ENCODE measurements at places on chromosomes 1 and 21.

DNA sequence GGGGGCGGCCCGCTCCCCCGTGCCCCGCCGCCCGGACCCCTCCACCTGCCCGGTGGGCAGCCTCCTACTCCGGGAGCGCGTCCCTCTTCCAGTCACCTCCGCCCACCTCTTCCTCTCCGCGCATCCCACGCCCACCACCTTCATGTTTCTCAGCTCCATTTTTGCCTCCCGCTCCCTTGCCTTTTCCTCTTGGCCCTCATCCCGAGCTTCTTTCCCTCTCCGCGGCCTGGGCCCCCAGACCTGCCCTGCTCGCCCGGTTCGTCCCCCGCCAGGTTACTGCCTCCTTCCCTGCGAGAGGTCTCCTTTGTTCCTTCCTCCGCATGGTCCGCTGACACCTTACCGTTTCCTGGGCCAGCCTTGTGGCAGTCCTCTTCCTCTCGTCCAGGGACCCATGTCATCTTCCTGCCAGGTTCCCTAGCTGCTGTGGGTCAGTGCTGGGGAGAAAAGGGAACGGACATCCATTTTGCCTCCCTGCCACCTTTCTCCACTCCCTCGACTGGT lies 563 bp downstream of the QSOX1 start:
- DNase-seq, result no peak

DNA sequence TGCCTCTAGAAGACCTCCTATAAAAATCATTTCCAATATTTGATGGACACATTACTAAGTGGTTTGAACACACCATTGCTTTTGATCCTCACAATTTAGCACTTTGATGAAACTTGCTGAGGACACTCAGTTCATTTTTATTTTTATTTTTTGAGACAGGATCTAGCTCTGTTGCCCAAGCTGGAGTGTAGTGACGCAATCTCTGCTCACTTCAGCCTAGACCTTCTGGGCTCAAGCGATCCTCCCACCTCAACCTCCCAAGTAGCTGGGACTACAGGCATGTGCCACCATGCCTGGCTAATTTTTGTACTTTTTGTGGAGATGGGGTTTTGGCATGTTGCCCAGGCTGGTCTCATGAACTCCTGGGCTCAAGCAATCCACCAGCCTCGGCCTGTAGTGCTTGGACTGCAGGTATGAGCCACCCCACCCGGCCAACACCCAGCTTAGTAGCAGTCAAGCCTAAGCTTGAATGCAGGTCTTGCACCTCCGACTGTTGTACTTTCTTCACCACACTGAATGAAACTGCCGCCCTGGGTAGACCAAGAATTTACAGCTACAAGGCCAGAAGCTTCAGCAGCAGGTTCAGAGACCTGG lies 24.8 kb upstream of the ATP2B4 start:
- no peak for DNase-seq

GRCh38 chr21:42269386-42269785 lies 45.8 kb downstream of the TFF3 start:
- no peak for DNase-seq

DNA sequence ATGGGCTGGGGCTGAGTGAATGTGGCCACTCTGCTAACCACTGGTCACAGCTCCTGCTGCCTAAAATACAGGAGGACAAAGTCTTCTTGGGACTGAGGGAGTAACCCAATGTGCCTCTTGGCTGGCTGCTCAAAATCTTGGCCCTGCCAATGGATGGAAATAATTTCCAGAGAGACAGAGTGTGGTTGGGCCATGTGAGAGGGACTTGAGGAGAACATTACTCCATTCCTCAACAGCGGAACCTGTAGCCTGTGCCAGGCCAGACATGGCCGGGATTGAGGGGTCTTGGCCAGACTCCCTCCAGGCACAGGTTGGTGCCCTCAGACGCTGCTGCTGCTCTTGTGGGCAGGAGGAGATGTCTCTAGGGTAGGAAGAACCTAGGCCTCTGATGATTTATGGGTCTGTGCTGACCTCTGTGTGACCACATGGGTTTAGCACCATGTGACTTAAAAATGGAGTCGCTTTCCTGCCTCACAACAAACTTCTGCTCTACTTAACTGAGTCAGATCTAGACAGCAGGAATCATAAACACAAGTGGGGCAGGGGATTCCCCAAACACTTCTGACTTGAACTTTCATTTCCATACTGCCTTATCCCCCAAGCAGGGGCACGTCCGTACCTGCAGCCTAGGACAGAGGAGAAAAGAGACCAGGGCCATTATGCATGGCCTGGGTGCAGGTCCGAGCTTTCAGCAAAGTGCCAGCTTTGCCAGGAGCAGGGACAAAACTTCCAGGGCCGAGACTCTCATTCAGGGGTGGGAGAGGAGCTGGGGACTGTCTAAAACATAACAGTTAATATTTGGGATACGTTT lies 79.2 kb downstream of the CD34 start:
- no peak for DNase-seq

GRCh38 chr1:173414136-173414535 lies 63.0 kb upstream of the PRDX6 start:
- DNase-seq, result no peak

DNA sequence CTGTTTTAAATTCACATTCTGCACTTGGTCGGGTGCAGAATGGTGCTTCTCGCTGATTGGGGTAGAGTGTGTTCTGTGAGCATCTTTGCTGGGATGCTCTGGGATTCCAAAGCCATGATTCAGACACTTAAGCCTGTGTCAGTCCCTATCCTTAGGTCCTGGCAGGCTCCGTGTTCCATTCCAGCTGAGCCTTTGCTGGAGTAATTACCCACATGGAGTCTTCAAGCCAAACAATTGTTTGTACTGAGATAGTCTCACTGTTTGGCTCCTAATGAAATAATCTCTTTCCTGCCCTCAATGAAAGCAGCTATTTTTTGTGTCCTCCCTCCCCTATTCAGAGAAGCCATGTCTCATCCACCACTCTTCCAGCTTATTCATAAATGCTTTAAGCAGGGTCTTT lies 18.7 kb downstream of the SMAP2 start:
- DNase-seq, result no peak

DNA sequence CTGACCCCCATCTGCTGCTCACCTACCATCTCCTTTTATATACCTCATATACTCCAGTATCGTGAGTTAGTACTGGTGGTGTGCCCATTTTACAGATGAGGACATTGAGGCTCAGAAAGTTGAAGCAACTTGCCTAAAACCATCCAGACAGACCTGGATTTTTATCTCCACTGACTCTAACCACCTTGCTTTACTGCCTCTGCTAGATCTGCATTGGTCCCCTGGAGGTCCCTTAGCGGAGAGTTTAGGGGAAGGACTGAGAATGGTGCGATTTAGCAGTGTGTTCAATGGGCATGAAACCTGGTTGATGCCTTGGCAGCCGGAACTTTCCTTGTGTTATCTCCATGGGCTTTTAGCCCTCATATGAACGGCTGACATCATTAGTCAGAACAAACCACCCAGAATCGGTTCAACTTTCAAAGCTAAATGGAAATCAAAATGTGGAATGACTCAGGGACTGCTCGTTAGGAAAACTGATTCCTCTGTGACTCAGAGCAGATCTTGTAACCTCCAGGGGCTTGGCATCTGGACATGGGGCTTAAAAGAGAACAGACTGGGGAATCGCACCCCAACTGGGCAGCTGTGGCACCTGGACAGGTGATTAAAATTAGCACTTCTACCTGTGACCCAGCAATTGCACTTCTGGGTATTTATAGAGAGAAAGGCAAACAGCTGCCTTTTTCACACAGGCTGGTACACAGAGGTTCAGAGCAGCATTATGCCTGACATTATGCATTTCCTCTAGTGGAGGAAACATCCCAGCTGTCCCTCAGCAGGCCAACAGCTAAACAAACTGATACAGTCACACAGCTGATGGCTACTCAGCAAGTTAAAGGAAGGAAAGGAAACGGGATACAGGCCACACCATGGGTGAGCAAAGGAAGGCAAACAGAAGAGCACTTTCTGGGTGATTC lies 25.3 kb downstream of the TMEM51 start:
- no peak for DNase-seq

DNA sequence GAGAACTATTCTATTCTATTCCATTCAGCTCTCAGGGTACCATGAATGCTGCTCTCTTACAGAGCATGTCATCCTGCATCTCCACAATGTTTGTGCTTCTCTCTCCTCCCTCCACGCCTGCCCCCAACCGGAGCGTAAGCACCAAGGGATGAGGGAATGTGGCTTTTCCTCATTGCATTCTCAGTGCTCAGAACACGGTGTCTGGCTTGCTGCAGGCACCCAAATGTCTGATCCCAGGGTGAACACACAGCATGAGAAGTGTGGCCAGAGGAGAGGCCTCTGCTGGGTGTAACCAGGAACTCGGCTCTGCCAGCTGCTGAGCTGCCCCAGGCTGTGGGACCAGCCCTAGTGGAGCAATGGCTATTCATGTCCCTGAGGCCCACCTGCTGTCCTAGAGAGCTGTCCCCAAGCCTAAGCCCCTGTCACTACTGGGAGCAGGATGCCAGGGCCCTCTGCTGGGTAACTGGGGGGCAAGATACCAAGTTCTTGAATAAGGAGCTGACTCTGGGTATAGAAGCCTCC lies 38.3 kb downstream of the OLFML2B start:
- no peak for DNase-seq

- no peak for DNase-seq
Measured at GRCh38 chr1:40736085-40736531, 44.6 kb downstream of the NFYC start.

DNA sequence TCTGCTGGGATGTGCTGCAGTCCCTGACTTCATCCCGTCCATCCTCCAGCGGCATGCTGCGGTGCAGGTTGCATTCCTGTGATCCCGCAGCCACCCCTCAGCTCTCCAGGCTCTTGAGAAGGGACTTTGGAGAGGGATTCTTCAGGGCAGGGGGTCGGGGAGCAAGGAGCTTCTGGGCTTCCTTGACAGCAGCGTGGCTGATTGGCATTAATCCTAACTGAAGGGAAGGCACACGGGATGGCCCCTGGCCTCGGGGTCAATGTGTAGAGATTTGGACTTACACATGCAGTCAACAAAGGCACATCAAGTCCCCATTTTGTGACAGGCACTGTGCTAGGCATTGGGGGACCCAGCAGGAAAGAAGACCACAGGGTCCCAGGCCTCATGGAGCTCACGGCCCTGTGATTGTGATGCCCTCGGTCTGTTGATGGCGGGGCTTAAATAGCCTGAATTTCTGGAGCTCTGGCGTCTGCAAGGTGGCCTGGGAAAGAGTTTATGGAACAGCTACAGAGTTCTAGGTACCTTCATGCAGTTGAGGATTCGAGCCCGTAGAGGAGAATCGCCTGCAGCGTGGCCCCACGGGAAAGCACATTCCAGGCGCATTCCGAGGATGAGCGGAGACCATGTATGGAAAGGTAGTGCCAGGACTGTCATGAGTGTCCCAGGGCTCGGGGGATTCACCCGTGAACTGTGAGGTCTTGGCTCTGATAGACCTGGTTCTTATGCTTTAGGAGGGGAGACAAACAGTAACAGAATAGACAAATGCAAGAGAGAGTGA lies 20.1 kb downstream of the PSEN2 start:
- no peak for DNase-seq

DNA sequence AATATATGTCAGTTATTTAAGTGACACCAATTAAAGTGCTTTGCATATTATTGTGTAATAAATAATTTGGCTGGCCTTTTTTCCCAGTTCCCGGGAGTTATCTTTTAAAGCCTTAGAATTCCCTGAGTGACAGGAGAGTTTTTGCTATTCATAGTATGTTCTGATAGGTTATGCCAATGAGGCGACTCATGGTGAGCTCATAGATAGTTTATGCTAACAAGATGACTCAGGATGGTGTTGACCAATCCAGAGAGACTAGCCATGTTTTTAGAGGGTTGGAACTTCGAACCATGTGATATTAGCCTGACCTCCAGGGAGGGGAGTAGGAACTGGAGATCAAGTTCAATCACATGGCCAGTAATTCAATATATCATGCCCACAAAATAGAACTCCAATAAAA lies 310.8 kb downstream of the USP25 start:
- no peak for DNase-seq

DNA sequence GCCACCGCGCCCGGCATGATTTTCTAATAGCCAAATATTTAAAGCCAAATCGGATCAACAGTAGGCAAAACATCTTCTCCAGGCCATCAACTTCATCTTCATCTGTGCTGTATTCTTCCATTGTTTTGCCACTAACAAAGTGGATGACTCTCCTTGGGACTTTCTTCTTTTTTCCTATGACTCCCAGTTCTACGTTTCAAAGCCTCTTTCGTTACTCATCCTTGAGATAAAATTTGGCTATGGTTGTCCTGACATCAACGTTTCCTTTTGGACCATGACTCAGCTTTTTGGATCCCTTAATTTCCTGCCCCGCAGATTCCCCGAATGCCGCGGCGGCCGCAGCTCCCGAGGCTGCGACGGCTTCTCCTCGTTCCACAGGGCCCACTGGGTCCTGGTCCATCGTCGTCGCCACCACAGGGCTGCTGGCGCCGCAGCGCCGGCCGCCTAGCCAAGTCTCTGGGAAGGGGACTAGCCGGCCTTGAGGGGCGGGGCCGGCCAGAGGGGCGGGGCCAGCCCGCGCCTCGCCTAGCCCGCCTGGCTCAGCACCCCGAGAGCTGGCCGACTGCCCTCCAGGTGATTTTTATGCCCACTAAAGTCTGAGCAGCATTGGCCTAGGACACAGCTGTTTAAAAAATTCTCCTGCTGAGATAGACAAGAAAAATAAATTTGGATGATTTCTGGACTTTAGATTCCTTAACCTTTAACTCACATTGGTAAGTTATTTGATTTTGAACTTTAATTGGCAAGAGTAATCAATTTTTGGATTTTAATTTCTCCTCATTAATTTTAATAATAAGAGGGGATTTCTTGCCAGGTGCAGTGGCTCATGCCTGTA lies 93.9 kb downstream of the ADCY10 start:
- peak; percentile 20 for DNase-seq

DNA sequence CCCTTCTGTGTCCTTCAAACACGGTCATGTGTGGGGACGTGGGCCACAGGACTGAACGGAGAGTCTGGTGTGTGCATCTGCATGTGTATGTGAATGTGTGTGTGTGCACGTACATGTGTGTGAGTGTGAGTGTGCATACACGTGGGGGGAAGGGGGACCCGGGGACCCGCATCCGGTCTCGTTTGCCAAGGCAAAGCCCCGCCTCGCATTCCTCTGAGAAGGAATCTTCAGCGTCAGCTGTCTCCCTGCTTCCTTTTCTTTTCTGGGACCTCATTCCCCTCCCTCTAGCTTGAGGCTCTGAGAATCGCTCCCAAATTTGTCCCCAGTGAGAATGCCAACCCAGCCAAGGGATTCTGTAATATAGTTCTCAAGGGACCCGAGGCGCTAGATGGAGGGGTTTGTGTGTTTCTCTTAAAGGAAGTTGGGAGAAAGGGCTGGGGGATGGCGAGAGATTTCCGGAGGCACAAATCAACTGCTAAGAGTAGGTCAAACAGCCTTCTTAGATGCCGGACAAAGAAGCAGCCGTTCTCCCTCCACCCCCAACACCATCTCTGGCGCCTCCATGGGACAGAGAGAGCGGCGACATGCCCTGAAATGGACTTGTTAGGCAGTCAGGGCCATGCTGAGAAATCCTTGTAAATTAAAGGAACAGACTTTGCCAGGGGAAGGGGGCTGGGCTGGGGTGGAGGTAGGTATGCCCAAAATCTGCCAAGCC lies 6.6 kb downstream of the IFFO2 start:
- no peak for DNase-seq

GRCh38 chr1:207815913-207816291 lies 64.0 kb downstream of the CD46 start:
- peak; percentile 42 for DNase-seq

- DNase-seq, result no peak
Measured at GRCh38 chr1:6027591-6027990, 18.1 kb upstream of the KCNAB2 start.

- DNase-seq, result no peak
Measured at GRCh38 chr1:70041317-70042045, 163.9 kb downstream of the LRRC40 start.
